ENCODE measurements at places on chromosomes 5 and 9.

DNA sequence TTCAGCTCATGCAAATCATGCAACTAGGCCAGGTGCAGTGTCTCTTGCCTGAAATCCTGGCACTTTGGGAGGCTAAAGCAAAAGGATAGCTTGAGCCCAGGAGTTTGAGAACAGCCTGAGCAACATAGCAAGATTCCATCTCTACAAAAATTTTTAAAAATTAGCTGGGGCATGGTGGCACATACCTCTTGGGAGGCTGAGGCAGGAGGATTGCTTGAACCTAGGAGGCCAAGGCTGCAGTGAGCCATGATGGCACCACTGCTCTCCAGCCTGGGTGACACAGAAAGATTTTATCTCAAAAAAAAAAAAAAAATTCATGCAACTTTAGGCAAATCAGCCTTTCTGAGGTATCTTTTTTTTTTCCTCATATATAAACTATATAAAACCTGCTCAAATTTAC is 35.6 kb upstream of the CCNB1 start:
- DNase-seq = no peak

DNA sequence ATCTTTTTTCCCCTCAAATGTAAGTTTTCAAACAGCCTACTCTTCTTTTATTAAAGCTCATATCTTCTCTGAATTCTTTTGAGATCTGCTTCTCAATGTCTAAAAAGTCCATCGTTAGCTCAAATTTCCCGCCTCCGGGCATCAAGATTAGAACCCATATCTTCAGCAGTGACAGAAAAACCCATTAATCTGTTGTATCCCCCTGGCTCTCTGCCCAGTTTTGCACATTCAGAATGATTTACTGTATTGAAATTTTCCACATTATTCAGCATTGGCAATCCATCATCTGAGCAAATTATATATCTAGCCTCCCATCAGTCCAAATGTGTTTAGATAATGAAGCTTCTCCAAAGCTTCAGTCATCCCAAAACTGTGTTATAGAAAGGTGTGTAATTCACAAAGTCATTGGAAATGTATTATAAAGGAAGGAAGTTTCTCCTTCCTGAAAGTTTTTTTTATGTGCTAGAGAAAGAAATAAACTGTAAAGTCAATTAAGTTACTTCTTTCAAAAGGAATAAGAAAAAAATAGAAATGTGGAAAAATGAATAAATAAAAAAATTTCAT is 849.9 kb downstream of the MAT2B start:
- no peak for DNase-seq

GRCh38 chr9:129078691-129079503 is 2.0 kb upstream of the DOLPP1 start:
- DNase-seq = no peak

DNA sequence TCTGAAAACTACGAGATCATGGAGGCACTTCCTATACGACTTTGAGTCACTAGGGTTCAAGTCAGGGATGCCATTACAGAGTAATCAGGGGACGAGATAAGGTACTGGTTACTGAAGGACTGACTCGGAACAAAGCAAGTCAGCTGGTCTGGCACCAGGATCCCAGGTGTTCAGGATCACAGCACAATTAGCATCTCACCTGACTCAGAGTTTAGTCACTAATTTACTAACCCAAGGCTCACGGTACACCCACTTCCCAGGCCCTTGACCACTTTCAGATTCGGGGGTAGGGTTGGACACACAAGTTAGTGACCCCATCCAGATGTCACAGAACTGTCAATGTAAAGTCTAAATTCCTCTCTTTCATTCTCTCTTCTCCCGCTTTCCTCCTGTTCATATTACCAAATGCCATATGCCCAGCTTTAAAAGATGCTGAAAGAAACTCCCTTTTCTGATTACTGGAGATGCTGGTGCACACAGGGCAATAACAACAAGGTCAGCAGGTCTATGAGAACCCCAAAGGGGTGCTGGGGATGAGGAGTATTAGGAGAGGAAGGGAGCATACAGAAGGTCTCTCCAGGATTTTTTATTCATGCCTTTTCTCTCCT is 657.8 kb downstream of the TLE1 start:
- DNase-seq = no peak

- no peak for DNase-seq
These were observed 696.9 kb downstream of the MAT2B start for GRCh38 chr5:164202338-164202737.

DNA sequence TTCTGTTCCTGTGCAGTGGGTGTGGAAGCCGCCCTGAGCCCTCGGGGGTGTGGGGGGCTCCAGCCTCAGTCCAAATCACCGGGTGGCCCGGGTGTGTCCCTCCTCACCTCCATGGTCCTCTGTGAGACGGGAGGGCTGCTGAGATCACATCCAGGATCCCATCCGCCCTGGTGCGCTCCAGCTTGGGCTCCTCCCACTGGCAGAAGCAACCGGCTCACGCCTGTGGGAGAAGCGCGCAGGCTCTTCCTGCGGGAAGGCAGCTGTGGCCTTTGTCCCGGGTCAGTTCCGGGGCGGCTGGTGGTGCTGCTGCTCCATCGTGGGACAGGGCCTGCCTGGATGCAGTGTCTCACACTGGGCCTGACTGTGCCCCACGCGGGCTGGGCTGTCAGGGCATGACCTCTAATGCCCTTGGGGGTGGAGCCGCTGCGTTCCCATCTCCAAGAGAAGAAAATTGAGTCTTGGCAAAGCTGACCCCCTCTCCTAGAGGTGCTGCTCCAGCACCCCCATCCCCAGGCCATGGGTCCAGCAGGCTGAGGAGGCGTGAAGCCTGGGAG is 18.5 kb downstream of the OLFM1 start:
- DNase-seq = no peak

DNA sequence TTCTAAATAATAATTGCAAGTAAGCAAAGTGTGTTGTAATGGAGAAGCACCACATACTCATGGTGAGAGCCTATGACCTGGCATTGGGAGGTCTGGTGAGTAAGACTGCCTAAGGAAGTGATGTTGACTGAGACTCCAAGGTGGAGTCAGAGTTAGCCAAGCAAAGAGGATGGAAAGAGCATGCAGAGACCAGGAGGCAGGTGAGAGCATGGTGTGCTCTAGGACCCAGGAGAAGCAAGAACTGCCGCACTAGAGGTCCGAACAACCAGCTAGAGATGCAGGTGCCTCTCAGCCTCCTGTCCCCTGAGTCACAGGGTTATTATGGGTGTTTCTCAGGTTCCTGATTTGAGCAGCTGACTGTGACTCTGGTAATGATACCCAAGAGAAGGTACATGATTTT is 27.3 kb downstream of the ANP32B start:
- DNase-seq = peak; percentile 69

- DNase-seq = no peak
These were observed 544.7 kb upstream of the KLF4 start for GRCh38 chr9:108033976-108034964.

- no peak for DNase-seq
These were observed 2.5 kb downstream of the CEP78 start for GRCh38 chr9:78238046-78239038.

- no peak for DNase-seq
These were observed 450.4 kb upstream of the CTNND2 start for GRCh38 chr5:12354686-12355085.

DNA sequence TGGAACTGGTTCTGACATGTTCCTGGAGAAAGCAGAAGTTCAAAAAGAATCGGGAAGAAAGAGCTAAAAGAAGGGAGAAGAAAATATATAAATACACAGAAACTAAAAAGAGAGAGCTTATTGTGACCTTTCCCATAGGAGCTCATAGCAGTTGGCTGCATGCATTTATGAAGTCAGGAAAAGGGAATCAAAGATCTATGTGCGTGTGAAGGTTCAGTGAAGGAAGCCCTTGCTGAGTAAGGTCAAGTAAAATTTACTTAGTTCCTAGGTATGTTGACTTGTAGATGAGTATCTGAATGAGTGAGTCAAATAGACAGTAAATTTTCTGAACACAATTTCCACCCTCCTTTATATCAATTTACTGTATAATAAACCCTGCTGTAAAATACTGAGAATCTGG is 632.5 kb downstream of the SLCO4C1 start:
- DNase-seq = no peak

DNA sequence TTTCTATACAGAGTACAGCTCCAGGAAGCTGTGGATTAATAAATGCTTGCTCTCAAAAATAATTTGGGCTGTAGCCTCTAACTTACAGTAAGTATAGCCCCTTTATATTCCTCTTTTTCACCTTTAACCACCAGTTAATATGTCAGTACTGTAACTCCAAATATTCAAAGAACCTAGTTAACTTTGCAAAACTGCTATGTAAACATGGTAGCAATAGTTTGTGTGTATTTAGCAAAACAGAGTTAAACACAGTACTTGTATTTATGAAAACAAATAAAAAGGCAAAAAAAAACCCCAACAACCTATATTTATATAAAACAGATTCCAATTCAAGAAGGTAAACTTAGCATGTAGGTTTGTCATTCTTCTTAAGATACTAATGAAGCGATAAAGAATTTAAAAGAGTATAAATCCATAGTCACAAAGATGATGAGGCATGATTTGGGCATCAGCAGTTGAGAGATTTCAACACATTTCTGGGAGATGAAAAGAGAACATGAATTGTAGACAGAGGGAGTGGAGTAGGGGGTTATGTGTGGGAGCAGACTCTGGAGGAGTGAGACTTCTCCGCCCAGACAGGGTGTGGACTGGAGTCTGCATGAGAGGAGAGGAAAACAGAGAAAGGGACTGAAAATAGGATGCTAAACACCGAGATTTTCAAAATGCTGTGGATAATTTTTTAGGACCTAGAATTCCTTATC is 47.0 kb upstream of the F2RL1 start:
- no peak for DNase-seq

DNA sequence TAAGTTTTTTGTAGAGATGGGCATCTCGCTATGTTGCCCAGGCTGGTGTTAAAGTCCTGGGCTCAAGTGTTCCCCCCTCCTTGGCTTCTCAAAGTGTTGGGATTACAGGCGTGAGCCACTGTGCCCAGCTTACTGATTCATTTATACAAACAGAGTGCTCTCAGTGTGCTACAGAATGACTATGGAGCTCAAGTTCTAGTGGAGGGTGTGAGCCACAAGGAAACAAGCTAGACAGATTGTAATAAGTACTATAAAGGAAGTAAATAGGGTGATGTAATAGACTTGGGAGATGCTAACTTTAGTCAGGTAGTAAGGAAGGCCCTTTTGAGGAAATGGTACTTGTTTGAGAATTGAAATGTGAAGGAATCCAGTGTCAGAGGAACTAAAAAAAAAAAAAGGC is 1.7 kb upstream of the TMEM267 start:
- no peak for DNase-seq

DNA sequence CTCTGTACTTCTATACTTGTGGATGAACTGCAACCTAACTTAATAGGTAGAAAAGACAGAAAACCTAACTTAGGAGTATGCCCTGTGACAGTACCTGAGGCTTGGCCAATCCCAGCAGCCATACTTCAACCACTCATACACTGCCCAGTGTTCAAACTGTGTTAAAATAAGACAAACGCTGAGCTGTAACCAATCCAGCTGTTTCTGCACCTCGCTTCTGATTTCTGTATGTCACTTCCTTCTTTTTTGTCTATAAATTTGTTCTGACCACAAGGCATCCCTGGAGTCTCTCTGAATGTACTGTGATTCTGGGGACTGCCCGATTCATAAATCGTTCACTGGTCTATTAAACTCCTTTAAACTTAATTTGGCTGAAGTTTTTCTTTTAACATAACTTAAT is 41.4 kb downstream of the AUH start:
- no peak for DNase-seq

DNA sequence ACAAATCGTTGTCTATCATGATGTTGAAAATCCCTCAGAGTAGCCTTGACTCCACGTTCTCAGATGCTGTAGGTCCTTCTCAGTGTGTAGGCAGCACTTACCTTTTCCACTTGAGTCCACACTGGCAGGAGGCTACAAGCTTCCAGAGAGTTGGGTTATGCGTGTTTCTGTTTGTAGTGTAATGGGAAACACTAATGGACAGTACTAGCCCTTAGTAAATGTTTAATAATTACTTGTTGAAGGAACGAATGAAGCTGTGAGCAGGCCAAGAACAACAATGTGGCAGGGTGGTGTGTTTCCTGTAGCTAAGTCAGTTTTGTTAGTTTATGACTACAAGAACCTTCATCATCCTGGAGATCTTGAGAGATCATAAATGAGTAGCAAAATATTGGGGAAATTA is 83.5 kb downstream of the ARHGAP26 start:
- no peak for DNase-seq

GRCh38 chr9:131613921-131614320 is 68.6 kb downstream of the PRRT1B start:
- no peak for DNase-seq

GRCh38 chr9:126558051-126558665 is 55.6 kb upstream of the LMX1B start:
- DNase-seq = peak; percentile 8

- DNase-seq = no peak
These were observed 13.3 kb downstream of the PKD2L2 start for GRCh38 chr5:137902408-137903133.

GRCh38 chr9:72401396-72401795 is 36.4 kb upstream of the ZFAND5 start:
- DNase-seq = no peak

- no peak for DNase-seq
These were observed 208.0 kb downstream of the KCTD16 start for GRCh38 chr5:144378681-144379080.

DNA sequence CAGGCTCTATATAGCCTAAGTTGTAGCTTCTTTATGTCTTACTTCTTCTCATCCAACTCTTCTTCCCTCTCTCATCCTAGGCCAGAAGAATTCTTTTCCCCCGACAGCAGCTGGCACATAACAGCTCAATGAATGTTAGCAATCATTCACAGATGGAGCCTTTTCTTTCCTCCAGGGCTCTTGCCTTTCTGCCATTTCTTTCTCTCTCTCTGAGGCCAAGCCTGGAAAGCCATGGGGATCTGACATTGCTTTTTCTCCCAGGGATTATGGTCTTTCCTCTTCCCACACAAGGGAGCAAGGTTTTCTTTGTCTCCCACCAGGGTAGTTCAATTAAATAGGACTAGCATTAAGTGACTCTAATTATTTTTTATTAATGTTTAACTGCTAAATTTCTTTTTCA is 20.5 kb downstream of the SMIM15 start:
- no peak for DNase-seq

- no peak for DNase-seq
These were observed 72.1 kb upstream of the ARAP3 start for GRCh38 chr5:141753971-141754713.

GRCh38 chr9:3855929-3856328 is 330.1 kb upstream of the RFX3 start:
- no peak for DNase-seq

- no peak for DNase-seq
These were observed 278.7 kb downstream of the ZNF608 start for GRCh38 chr5:124467745-124468144.

Measured in NCI-H1436 treated with DMSO at 0.1 percent for 48 hours (cell line).